RPMI7951 (cell line): ENCODE measurements at places on chromosomes 2 and 18.
A peak's percentile ranks its signal among the peaks of the same experiment; 100 is the strongest.

DNA sequence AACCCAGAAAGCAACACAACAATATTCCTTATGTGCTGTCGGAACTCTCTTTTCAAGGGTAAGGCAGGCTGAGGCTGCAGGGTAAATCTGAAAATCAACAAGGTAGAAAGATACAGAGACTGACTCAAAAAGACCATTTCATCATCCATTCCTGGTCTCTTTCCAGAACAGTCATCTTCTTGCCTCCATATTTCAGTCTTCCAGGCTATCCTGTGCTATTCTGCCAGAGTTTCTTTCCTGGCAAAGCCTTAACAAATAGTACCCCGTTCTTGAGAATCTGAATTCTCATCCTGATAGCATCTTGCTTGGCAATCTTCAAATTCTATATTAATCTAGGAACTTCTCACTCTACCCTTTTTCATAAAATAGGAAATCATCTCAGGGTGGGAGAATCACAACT is 15.5 kb downstream of the DPP10 start:
- no peak for DNase-seq

DNA sequence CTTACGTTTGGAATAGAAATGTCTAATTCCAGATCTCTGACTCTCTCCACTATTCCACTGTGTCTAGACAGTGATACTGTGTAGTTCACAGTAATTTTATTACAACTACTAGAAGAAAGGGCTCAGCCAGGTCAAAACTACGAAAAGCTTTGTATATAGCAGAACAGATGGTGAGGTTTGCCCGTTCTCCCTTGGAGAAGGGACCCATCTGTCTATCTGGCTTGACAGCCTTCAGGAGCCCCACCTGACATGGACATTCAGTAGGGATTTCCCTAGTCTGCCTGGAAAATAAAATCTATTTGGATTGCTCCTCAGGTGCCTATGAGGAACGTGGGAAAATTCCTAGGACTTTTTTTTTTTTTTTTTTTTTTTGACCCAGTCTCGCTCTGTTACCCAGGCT is 435.4 kb downstream of the NRXN1 start:
- DNase-seq, result no peak

DNA sequence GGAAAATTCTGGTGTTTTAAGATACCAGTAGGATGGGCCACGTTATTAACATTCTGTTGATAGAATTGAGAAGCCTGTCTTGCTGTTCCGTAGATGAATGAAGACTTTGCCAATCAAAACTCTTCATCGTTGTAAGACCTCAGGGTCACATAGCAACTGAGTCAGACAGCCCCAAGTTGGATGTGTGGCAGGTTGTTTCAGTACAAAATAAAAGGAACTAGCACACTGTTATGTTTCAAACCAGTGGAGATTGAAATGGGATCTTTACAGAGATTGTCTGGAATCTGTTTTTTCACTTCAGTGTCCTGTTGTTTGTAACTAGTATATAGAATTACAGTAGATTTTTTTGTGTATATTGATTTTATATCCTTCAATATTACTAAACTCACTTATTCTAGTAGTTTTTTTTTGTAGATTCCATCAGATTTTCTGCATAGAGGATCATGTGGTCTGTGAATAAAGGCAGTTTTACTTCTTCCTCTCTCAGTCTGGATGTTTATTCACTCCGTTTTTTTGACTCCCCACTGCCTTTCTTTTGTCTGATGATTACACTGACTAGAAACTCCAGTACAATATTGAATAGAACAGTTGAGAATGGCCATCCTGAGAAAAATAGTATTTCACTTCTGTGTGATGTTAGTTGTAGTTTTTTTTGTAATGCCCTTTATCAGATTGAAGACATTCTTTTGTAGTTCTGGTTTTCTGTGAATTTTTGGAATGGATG is 22.7 kb downstream of the EPC2 start:
- DNase-seq, result no peak

DNA sequence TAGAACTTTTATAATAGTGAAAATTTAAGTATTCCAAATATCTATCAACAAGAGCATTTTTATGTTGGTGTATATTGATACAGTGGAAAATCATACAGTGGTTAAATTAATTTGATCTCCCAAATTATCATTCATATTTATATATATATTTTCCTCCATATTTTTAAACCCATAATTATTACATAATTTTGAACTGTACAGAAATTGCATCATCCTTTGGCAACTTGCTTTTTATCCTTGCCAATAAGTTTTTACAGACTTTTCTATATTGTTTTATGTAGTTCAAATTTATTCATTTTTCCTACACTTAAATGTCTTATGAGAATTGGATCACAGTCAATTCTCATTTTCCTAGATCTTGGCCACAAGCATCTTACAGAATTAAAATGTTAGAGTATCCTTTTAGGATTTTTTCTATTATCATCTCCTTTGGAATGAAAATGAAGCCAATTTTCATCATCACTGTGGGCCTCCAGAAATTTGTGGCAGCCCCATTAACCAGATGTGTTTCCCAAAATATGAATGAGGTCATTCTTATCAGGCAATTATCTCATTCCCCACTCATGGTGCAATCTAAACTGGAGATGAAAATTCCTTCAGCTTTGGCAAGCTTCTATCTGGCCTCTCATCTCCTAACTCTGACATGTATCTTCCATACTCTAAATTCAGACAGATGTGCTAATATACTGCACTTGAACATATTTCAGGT is 94.2 kb upstream of the DLGAP1 start:
- DNase-seq, result no peak

GRCh38 chr18:57128220-57128932 is 18.5 kb upstream of the BOD1L2 start:
- DNase-seq, result no peak

DNA sequence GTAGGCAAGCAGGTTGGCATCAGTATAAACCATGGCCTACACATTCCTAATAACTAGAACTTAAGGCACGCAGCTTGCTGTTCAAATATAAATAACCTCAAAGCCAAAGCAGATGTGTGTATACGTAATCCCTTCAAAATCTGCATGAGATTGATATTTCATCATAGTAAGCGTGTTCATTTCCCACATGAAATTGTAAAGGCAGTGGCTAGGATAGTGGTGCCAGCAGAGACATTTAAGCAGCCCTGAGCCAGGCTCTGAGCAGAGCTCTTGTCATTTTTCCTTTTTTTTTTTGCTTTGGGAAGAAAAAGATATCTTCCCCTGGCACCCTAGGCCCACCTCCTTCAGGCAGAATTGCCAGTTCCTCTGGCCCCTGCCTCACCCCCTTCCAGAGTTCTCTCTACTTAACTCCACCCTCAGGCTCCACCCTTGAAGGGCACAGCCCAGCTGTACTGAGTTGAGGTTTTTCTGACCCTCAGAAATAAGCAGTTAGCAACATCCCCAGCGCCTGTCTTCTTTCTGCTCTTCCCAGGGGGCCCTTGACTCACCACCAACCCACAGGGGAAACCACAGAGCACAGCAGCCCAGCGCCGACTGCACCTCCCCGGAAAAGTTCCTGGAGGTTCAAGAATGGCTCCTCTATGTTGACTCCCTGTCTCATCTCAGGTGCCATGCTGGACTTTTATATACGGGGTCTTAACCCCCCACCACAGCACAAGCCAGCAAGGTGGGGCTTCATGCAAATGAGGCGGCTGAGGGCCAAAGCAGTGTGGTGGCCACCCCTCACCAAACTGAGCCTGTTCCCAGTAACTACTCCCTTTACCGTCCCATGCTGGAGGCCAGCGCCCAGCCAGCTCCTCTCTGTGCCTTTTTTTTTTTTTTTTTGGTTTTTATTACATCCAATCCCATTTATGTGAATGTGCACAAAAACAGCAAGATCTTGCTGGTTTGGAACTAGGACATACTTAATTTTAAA is 84.7 kb downstream of the EHD3 start:
- DNase-seq, result peak; percentile 97

DNA sequence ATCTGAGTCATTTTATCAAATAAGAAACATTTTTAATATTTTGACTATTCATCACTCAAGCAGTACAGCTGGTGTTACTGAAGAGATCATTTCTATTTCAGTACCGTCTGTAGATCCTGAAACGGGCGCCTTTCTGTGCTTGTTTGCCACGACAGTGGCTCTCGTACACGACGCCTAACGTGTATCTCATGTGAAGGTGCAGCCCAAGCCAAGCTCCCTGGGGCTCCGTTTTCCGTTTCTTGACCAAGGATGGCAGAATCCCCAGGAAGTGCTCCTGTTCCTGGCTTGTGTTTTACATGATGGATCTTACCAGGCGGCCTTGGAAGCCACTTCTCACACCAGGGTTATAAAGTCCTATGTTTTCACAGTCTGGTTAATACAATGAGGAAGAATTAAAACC is 320.6 kb downstream of the GBX2 start:
- DNase-seq, result no peak

GRCh38 chr2:6452702-6453481 is 412.8 kb downstream of the CMPK2 start:
- peak; percentile 3 for DNase-seq

GRCh38 chr2:238403632-238404405 is 22.9 kb upstream of the ASB1 start:
- DNase-seq, result no peak

DNA sequence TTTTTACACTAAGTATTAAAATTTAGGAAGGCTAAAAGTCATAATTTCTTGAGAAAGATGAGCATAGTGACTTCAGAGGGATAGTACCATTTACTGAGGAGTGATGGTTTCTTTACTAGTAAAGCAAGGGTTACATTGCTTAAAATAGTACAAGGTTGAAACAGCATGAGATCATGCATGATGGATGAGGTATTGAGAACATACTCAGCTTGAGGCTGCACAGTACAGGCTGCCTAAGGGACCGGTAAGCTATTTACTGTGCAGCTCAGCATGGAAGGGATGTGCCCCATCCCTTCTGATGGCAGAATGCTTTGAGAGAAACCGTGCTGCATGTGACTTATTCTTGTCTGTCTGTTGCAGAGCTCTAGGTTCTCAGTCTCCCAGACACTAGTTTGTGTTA is 122.1 kb downstream of the EML6 start:
- DNase-seq, result no peak

DNA sequence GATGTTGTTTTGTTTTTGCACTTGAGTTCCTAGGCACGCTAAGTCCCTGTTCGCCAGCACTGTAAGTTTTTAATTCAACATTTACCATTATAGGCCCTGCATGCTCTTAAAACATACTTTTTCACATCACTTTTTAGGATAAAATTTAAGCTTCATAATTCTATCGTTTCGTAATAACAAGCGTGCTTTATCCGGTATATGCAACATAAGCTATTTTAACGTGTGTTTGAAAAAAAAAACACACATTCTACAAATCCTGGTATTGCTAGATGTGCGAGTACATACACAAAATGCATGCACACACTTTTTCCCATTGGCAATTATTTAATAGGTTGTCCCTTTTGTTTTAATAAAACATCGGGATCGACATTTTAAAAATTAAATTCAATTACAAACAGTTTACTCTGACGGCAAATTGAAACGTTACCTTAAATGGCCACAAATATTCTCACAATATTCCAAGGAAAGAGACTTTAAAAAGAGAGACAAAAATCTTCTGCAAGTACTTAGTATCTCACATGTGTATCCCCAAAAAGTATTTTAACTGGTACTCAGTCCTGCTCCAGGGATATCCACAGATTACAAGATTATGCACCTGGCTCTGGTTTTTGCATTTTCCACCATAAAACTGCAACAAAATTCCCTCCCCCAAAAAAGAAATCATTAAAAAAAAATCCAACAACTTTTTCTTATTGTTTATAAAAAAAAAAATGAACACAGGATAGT is 1.0 kb upstream of the TCF4 start:
- no peak for DNase-seq

DNA sequence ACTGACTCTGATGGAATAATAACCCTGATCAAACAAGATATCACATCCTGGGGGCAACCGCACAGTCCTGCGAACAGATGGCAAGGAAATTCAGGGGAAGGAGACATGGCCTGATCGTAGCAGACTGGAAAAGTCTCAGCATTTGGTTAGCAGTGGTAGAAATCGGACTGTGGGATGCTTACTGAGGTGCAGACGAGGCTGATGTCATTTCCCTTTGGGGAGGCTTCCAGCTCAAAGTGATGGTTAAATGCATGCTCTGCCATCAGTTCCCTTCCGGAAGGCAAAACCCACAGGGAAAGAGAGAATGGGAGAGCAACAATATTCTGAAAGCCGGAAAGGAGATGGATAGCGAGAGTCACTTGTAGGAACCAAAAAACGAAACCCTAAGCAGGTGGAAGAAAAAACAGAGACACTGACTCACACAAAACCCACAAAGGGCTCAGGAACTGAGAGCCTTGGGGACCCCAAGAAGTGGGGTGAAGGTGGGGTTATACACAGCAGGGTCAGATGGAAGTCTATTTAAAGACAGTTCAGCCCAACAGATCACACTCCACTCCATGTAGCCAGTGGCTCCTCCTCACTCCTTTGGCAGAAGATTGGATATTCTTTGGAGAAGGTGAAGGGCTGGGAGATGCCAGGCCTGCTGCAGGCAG is 93.1 kb downstream of the INPP5D start:
- DNase-seq, result peak; percentile 70

DNA sequence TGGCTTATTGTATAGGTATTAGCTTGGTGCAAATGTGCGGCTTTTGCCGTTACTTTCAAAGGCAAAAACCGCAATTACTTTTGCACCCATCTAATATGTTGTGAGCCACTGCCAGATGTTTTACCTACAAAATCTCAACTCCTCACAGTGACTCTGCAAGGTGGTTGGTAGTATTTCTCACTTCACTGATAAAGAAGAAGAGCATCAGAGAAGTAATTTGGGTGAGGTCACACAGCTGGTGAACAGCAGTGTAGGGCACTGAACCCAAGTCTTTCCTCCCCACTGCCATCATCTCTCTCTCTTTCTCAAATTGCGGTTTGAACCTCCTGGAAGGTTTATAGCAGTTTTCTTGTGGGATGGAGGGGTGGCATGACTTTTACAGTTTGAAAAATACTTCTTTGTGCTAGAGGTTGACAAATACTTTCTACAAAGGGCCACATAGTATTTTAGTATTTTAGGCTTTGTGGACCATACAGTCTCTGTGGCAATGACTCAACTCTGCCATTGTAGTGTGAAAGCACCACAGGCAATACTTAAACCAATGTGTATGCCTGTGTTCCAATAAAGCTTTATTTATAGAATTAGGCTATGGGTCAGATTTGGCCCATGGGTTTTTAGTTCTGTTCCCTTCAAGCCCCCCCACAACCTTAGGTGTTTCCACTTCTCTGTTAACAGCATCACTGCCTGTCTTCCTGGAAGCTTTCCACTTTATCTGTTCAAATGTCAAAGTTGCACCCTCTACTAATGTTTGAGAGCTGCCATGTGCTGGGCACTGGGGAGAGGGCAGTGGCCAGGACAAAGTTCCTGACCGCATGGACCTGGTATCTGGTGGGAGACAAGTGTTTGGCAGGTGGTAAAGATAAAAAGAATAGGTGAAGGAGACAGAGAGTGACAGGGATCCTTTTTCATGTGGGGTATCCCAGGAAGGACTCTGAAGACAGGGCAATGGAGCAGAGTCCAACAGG is 30.1 kb downstream of the FHOD3 start:
- DNase-seq, result no peak

DNA sequence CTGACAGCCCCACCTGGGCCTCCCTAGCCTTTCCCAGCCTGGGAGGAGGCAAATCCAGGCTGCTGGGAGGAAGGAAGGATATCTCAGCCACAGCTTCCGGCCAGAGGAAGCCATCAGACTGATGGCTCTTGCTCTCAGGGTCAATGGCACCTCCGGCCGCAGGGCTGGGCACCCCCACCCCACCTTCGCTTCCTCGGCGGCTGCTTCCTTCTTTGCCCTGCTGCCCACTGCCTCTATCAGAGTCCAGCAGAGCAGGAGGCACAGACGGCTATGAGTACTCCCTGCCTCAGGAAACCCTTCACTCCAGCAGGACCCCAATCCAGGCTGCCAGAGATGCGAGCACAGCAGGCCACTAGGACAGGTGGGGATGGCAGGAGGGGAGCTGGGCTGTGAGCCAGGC is 3.3 kb downstream of the SEMA4C start:
- peak; percentile 42 for DNase-seq
